ENCODE measurements at places on chromosomes 6 and 20.

GRCh38 chr6:34234667-34235306 is 1.9 kb upstream of the HMGA1 start:
- no peak for DNase-seq

GRCh38 chr6:15246217-15246665 is 372 bp downstream of the JARID2 start:
- no peak for DNase-seq

- no peak for DNase-seq
Measured at GRCh38 chr6:130163266-130163665, 59.5 kb downstream of the SAMD3 start.

- no peak for DNase-seq
Measured at GRCh38 chr6:154319231-154319858, 37.3 kb downstream of the IPCEF1 start.

DNA sequence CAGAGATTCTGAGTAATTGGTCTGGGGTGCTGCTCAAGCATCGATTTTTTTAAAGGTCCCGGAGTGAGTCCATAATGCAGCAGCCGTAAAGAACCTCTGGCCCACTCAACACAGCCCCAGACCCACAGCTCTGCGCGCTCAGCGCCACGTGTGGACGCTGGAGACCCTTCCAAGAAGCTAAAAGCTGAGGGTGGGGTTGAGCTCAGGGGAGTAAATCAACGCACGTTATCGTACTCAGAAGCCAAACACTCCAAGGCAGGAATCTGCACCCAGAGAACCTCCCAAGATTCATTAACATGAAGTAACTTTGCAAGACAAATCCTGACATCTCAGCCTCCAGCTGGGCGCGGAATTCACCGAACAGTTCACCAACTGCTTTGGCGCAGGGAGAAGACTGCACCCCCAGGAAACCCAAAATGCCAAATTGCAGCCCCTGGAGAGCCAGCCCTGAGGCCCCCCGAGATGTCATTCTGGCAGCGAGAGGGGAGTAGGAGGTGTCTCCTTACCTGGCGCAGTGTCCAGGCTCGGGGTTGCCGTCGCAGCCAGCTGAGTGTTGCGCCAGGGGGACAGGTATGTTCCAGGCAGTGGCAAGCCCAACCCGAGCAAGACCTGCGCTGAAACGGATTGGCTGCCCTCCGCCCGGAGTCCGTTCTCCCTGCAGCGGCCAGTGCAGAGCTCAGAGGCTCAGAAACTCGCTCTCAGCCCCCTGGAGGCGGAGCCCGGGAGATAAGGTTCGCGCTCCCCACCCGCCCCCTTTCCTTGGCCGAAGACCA is at the start of gene COL21A1:
COL21A1 (minus strand) TSS at position 700 of the 773 bp plus-strand sequence. CDS start 64,962 bp downstream, outside the sequence.
- DNase-seq: no peak

- DNase-seq: peak; percentile 72
Measured at GRCh38 chr6:63573899-63574553, 1.7 kb downstream of the LOC128125822 start.

GRCh38 chr20:40173872-40174271 is 515.2 kb downstream of the MAFB start:
- no peak for DNase-seq

GRCh38 chr6:109450801-109451200 is 4.8 kb downstream of the MICAL1 start:
- no peak for DNase-seq

GRCh38 chr6:4415549-4415948 is 280.2 kb upstream of the ECI2 start:
- DNase-seq: no peak

- DNase-seq: no peak
Measured at GRCh38 chr20:53364646-53365045, 229.0 kb downstream of the ZNF217 start.

DNA sequence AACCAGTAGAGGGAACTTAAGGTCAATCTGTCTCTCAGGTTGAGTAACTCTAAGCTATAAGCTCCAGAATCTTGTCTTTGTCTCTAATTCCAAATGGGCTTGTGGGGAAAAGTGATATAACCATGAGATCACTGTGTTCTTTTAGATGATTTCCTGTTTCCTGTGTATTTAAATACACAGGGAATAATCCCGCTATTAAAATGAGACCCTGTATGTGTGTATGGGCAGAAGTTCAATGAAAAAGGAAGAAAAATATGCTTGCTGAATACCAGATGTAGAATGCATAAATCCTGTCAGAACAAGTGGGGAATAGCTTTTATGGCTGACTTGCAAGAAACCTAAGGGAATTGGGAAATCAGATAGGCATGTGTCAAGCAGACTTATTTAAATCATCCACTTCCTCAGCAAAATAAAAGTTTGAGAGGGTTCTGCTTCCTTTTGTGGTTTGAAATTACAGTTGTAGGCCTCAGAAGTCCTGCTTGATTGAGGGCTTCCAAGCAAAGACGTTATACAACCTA is 164.7 kb upstream of the PDE7B start:
- DNase-seq: no peak

DNA sequence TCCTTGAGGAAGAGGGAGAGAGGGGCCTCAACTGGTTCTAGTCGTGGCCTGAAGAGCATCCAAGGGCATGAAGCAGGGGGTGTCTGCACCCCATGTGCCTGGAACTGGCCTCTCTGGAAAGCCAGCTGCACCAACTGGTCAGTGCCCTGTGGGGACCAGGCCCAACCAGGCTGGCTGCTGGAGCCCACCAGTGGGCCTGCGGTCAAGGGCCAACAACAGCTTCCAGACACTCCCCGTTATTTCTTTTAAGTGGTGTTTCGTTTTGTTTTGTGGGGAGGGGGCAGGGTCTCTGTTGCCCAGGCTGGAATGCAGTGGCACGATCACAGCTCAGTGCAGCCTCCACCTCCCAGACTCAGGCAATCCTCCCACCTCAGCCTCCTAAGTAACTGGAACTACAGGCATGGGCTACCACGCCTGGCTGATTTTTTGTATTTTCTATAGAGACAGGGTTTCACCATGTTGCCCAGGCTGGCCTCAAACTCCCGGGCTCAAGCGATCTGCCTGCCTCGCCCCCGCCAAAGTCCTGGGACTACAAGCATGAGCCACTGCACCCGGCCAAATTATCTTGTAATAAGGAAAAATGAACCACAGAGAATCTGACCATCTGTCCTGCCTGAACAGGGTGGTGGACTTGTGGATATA is 11.9 kb upstream of the C20orf144 start:
- no peak for DNase-seq

- no peak for DNase-seq
Measured at GRCh38 chr20:23099791-23100719, 13.9 kb upstream of the CD93 start.

GRCh38 chr20:11445161-11445560 is 472.5 kb upstream of the BTBD3 start:
- DNase-seq: no peak

DNA sequence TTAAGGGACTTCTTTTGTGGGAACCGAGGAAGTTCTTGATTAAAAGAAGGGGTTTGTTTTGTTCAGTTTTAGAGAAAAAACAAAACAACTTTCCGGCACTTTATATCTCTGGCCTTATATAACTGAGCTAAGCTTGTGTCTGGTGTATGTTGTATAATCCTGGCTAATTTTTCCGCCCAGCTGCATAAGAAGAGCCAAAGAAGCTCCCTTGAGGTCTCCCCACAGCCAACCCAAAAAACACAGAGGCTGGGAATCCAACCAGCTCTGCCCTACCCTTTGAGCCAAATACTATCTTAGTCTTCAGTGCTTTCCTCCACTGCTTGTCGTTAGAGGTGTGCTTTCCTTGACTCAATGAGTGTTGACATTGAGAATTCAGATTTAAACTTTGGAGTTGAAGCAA is 45.5 kb upstream of the RNF146 start:
- DNase-seq: no peak

GRCh38 chr6:4672772-4673171 is 103.4 kb upstream of the CDYL start:
- DNase-seq: no peak

DNA sequence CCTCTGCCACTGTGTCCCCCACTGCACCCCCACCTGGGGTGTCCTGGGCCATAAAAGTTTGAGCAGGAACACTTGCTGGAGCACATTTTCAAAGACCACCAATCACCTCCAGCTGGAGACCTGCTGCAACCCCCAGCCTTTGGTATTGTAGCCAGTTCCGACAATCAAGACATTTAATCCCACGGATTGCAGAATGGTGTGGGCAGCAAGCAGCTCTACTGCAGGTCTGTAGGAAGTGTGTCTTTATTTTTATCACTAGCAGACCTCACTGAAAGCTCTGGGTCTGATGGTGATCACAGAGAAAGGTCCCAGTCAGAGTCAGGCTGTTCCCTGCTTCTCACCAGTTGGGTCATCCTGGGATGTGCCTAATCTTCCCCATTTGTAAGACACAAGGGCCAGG is 167.1 kb upstream of the ECI2 start:
- DNase-seq: no peak

DNA sequence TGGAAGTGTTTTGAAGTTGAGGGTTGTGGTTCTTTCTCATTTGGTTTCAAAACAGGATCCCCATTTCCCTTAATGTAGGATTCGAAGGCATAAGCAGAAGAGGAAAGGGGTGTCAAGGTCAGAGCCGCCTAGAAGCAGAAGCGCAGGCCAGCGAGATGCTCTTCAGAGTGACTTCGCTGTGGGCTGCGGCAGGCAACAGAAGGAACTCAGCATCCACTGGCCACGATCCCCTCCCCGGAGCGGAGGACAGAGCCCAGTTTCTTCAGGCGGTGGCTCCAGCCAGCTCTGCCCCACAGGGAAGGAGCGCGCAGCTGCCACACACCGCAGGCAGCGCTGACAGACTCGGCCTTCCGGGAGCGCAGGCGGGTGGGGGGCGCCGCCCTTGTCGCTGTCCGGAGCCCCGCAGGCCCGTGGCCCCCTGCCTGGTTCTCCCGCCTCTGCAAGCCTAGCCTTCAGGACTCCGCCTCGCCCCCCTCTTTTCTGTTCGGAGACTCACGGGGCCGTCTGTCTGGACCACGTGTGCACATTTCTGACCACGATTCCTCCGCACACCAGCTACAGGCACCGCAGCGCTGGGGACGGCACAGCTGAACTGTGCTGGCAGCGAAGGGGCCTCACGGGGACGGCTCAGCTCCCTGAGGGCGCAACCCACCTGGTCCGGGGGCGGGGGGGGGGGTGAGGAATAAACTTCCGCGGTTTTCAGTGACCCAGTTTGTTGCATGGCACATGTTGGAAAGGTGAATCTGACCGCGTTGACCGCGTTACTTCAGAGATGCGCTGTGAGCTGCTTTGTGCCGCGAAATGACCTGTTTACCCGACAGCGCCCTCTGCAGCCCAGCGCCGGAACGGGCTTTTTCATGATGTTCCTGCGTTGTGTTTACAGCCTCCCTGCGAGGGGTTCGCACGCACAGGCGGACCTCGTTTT is 26.1 kb downstream of the TTLL2 start:
- DNase-seq: peak; percentile 84

GRCh38 chr6:87088076-87088475 is 6.8 kb downstream of the CGA start:
- no peak for DNase-seq

GRCh38 chr6:106844930-106845329 is 129.6 kb downstream of the CD24 start:
- DNase-seq: no peak

GRCh38 chr20:51377132-51377531 is 165.4 kb downstream of the NFATC2 start:
- DNase-seq: no peak
